ENCODE measurements at places on chromosomes 4 and X. TPM values are rescaled to one million over a fixed set of nuclear protein-coding genes. Genes with fewer than 3 reads are reported as not detected.

GRCh38 chr4:147355847-147356246 lies 125.0 kb upstream of the EDNRA start:
- no peak for DNase-seq

- DNase-seq, result no peak
These were observed 7.3 kb upstream of the RAB9B start for GRCh38 chrX:103839404-103839803.

- no peak for DNase-seq
These were observed 365.5 kb downstream of the ZNF674 start for GRCh38 chrX:46179748-46180147.

- DNase-seq, result no peak
These were observed 3.3 kb upstream of the CPE start for GRCh38 chr4:165375465-165375864.

DNA sequence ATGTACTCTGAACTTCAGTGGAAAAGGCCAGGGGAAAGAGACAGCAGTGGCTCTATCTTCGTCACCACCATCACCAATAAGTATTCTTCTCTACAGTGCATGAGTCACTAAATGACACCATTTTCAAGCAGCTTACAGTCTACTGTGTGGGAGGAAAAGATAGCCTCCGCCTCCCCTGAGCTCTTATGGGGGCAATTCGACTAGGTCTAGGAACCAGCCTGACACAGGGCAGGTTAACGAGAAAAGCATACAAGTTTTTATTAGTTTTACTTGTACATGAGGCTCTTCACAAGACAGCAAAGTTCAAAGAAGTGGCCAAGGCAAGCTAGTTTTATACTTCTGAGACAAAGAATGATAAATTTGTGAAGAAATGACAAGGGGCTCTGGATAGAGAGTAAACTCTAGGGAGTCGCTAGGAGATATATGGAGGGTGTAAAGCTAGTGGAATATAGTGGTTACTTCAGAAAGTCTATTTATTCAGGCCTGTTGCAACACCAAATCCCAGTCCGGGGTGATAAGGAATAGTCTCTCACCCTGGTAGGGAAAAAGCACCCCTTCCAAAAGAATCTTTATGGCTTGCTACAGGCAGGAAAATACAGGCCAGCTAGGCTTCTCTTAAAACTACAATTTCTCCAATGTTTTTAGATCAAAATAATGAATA lies 49.7 kb downstream of the SCD5 start:
- no peak for DNase-seq

DNA sequence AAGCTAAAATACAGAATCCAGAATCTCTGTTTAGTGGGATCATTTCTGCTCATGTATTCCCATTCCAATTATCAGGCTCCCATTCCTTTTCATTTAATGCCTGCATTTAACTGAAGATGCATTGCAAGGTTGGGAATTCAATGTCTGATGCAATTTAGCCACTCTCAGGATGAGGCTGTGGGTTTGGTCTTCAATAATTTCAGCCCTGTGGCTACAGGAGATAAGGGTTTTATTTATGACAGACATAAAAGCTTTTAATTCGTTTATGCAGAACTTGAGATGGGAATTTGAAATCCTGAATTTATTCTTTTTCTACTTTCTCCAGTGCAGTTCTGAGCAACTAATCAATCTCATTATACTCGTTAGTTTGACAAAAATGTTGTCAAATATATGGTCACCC lies 1225.9 kb downstream of the PCDH18 start:
- no peak for DNase-seq

- DNase-seq, result no peak
These were observed 33.6 kb upstream of the TAPT1 start for GRCh38 chr4:16259889-16260246.

DNA sequence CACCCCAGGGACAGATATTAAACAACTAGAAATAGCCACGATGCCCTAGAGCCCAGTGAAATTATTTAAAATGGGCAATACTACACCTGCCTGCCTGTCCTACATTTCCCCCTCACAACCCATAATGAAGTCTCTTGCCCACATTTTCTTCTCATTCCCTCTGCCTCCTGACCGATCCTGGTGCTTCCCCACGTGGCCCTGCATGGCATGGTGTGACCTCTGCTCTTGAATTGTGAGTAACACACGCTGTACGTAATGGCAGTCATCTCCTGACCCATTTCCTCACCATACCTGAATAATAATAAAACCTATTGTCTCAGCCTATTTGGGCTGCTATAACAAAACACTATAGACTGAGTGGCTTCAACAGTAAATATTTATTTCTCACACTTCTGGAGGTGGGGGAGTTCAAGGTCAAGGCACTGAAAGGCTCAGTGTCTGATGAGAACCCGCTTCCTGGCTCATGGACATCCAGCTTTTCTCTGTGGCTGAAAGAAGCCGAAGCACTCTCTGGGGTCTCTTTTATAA lies 77.0 kb upstream of the ENPP6 start:
- DNase-seq, result no peak

DNA sequence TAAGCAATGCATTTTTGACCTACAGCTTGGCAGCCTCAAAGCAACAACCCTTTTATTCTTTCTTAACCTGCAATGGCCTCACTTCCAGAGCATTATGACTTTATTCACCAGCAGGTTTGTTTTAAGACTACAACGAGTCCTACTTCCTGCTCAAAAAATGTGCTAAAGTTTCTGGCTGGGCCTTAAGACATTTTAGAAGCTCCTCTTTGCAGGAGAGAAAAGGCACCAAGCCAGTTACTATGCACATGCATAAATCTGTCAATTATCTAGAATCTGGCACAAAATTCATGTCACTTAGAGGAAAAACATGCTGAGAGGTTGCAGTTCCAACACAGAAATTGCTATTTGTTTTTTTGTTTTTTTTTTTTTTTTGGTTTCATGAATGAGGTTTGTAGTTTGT lies 223.0 kb upstream of the EPHA5 start:
- no peak for DNase-seq

- DNase-seq, result no peak
These were observed 166.5 kb downstream of the DHRSX start for GRCh38 chrX:2334237-2334636.

GRCh38 chrX:97320305-97320704 lies 436.6 kb downstream of the RPA4 start:
- DNase-seq, result peak; percentile 37

GRCh38 chrX:6383917-6384316 lies 151.0 kb downstream of the VCX3A start:
- DNase-seq, result no peak

DNA sequence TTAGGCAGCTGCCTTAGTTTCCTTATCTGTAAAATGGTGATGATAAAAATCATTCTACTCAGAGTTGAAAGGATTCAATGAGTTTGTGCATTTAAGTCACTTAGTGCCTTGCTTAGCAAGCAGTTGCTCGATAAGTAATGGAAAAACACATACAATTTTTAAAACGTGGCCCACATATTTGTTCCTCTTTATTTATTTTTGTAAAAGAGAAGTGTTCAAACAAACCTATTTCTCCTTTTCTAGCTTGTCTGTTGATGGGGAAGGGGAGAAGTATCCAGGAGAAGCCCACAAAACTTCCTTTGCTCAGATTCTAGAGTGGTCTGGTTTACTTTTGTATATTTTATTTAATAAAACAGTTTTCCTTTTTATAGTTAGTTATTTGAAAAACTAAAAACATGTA lies 3.3 kb upstream of the HPGDS start:
- DNase-seq, result no peak

- DNase-seq, result no peak
These were observed 28.1 kb upstream of the TXK start for GRCh38 chr4:48162162-48162561.

DNA sequence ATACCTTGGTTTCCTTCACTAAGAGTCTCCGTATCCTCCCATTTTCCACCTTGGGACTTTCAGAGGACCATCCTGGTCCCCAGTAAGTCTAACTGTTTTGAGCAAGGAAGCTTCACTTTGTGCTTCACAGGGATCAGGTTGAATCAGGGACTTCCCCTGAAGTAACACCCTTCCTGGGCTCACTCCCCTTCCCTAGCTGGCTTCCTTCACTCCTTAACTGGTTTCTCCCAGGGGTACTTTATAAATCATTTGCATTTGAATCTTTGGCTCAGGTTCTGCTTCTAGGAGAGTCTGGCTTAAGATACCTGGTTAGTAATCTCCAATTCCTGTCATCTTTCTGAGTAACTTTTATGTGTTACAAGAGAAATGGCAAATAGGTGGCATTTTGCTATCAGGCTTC lies 24.5 kb upstream of the GRIA2 start:
- DNase-seq, result no peak

- no peak for DNase-seq
These were observed 130.3 kb downstream of the SCFD2 start for GRCh38 chr4:53235547-53235946.

DNA sequence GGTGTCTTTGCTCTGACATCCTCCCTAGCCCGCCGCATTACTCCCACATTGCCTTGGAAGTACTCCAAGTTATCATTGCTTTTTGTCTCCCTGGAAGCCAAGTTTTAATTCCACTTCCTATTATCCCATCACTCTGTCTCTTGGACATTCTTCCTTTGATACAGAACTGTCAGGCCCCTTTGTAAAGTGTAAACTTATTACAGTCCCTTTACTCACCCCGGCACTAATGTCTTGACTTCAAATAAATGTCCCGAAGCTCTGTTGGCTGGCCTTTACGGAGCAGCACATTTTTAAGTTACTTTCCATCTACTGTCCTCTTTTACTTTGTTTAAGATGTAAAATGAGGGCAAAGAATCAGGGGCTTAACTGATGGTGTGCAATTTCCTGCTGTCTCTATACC lies 223.5 kb upstream of the IGFBP7 start:
- no peak for DNase-seq

DNA sequence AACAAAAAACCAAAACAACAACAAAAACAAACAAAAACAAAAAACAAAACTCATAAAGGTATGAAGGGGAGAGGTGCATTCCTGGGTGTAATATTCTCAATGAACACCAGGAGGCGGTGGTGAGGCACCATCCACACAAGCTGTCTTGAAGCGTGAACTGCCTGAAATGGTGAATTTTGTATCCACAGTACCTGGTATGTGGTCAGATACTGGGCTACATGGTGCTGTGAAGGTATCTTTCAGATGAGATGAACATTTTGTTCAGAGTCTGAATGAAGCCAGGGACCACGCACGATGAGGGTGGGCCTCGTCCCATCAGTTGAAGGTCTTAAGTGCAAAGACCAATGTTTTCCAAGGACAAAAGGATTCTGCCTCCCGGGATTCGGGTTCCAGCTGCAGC lies 58.5 kb downstream of the ASMT start:
- no peak for DNase-seq

- peak; percentile 48 for DNase-seq
These were observed 26.9 kb downstream of the UTP14A start for GRCh38 chrX:129932821-129933321.

DNA sequence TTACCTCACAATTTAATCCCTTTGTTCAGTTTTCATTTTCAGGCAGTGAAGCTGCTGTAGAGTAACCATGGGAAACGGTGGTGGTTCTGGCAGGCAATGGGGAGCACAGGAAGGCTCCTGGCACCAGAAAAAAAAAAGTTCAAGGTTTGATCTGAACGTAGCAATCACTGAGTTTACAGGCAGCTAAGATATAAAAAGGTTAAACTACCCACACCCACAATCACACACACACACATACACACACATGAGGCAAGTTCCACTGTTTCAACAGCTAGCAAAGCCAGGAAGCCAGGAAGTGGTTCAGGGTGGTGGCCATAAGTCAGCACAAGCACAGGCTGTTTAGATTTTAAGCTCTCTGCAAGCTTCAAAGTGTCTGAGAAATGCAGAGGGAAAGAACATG lies at the start of gene SULT1B1:
TSS of gene SULT1B1 (minus strand) at position 166 of the 400 bp plus-strand sequence. CDS start 5,403 bp downstream, outside the sequence.
- peak; percentile 38 for DNase-seq

DNA sequence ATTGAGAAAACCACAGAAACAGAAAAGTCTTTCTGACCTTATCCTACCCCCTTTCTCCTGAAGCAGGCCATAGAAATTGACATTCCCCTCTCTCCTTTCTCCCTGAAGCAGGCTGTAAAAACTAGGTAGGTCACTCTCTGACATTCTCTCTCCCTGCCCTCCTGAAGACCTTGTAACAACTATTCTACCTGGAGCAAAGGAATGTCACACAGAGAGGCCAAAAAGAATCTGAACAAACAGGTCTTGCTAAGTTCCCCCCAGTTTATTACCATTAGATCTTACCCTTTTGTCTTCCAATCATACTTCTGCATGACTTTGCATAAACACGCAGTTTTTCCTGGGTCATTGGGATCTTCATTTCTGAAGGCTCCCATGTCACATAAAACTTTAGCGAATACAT lies 198.3 kb upstream of the GYPA start:
- no peak for DNase-seq

GRCh38 chr4:136124251-136124745 lies 1408.0 kb downstream of the PCDH18 start:
- no peak for DNase-seq

DNA sequence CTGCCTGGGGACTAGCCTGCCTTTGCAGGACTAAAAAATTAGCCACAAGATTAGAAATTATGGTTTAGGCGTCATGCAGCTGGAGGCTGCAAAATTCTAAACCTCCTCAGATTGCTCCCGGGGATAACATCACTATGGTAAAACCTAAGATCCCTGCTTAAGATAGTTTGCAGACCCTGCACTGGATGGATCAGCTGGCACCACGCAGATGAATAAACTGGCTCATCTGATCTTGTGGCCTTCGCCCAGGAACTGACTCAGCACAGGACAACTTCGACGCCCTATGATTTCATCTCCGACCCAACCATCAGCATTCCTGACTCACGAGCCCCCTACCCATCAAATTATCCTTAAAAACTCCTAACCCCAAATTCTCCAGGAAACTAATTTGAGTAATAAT lies 482.4 kb downstream of the SPRY1 start:
- DNase-seq, result no peak

- no peak for DNase-seq
These were observed 140.2 kb upstream of the KLF3 start for GRCh38 chr4:38523524-38524448.

- DNase-seq, result no peak
These were observed 79.4 kb upstream of the PITX2 start for GRCh38 chr4:110702326-110702725.

DNA sequence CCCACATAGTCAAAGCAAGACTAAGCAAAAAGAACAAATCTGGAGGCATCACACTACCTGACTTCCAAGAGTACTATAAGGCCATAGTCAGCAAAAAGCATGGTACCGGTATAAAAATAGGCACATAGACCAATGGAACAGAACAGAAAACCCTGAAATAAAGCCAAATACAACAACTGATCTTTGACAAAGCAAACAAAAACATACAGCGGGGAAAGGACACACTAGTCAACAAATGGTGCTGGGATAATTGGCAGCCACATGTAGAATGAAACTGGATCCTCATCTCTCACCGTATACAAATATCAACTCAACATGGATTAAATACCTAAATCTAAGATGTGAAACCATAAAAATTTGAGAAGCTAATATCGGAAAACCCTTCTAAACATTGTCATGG lies 819.3 kb upstream of the FRG1 start:
- no peak for DNase-seq

DNA sequence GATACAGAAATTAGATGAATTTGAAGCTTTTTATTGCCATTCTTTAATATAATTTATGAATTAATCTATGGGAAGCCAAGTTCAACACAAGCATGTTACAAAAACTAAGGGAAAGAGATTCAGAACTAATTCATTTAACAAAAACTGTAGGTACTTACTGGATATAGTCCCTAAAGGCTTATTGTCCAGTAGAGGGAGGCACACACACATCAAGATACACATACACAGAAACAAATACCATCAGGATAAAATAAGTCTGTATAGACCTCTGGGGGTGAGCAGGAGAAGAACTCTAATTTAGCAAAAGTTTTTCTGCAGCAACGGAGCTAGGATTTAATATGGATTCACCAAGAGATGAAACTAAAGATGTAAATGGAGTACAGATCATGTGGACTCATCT lies 83.0 kb upstream of the IL13RA1 start:
- DNase-seq, result no peak

Gene REELD1
- 0.44 TPM for total RNA-seq

Gene RBM46
- total RNA-seq, result 0.11 TPM

Gene XAGE1A
- total RNA-seq, result not detected

Gene NEXMIF
- total RNA-seq, result not detected

Gene ATXN3L
- total RNA-seq, result not detected
